ENCODE measurements at places on chromosomes 16 and 17.

GRCh38 chr16:85289760-85290625, 177.7 kb upstream of the CIBAR2 start:
- no peak for DNase-seq

- DNase-seq: no peak
Measured at GRCh38 chr17:78131172-78132083, 857 bp downstream of the TMC8 start.

DNA sequence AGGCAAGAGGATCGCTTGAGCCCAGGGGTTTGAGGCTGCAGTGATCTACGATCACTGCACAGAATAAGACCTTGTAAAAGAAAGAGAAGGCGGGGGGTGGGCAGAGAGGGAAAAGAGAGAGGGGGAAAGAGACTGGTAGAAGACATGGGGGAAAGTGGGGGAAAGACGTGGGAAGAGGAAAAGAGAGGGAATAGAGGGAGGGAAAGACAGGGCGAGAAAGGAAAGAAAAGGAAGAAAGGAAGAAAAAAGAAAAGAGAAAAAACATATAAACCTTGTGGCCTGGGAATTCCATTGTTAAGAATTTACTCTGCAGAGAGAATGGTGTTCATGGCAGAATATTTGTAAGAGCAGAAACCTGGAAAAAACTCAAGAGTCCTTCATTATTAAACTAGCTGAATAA, 120.4 kb downstream of the RMI2 start:
- DNase-seq: no peak

GRCh38 chr17:15268461-15268860, 3.3 kb upstream of the PMP22 start:
- no peak for DNase-seq

- DNase-seq: no peak
Measured at GRCh38 chr16:30356401-30357084, 1.4 kb upstream of the CD2BP2 start.

DNA sequence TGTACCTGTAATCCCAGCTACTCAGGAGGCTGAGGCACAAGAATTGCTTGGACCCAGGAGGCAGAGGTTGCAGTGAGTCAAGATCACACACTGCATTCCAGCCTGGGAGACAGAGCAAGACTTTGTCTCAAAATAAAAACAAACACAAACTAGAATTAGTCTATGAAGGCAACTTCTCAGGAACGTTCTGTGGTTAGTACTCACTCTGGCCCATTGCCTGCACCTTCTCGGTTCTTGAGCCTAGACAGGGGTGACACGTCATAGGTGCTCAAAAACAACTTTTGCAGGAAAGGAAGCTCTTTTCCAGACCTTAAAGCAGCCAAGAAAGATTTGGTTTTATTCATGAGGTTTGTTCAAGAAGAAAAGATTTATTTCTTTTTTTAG, 22.3 kb upstream of the CNOT1 start:
- no peak for DNase-seq

DNA sequence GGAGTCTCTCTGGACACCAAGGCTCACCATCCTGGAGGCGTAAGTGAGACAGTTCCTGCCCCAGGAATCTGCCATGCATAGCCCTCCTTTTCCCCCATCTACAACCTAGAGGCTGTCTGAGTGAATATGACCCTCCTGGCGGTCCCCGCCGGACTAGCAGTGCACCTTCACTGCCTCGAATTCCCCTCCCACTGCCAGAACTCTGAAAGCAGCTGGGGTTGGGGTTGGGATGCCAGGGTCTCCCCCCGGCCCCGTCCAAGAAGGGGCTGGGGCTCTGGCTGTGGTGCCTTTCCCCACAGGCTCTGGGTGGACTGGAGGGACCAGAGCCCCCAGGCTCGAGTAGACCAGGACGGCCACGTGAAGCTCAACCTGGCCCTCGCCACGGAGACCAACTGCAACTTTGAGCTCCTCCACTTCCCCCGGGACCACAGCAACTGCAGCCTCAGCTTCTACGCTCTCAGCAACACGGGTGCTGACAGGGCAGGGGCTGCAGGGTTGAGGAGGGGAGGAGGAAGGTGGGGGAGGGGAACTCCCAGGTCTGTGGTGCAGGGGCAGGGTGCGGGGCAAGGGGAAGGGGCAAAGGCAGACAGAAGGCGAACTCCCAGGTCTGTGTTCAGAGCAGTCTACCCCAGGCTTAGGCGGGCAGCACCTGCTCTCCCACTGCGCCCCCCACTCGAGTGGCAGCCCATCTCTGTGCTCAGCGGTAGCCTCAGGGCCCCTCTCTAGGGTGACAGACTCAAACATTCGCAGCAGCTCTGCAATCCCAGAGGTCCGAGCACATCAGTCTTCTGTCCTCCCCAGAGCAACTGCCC, 1.2 kb downstream of the ZACN start:
- DNase-seq: no peak

All from cardiac muscle cell (in vitro differentiated cells and primary cell).